ENCODE measurements at places on chromosomes 4 and X. TPM values are rescaled to one million over a fixed set of nuclear protein-coding genes. Genes with fewer than 3 reads are reported as not detected.

EIF2S3 gene
- polyA plus RNA-seq: 300 TPM

GRCh38 chr4:158581161-158581560 lies 59.5 kb downstream of the RXFP1 start:
- DNase-seq: no peak

KLHL13 gene
- polyA plus RNA-seq: 0.82 TPM

DNA sequence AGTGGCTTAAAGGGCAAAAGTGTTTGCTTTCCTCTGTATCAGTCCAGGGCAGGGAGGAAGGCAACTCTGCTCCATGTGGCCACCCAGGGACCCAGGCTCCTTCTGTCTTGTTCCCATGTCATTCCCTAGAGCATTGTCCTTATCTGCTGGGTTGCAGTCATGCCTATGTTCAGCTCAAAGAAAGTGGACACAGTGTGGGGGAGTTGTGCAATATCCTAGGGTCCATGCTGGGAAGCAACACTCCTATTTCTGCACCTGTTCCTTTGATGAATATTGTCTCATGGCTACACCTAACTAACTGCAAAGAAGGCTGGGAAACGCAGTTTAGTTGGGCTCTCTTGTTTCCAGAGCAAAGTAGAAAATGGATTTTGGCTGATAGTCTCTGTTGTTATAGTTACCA lies 107.0 kb upstream of the OTUD4 start:
- no peak for DNase-seq

MED28 gene
- polyA plus RNA-seq: 30.8 TPM

DNA sequence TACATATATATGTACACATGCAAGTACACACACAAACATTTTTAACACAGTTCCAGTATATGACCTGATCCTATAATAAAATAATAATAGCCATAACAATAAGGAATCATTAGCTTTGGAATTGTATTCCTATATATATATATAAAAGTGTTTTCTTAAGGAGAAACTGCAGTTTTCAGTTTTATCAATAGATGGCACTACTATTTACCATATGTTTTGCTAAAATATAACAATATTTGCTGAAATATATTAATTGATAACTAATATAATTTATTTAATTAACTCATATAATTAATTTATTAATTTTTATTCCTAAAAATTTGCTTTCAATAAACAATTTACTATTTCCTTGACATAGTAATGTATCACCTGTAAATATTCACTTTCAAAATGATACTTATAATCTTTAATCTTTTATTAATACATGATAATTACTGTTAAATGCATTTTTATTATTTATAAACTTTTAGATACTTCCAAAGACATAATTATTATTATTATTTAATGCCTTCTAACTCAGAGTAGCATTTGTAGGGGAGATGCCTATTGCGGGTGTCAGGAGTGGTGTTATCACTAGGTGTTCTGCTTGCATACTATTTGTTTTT lies 599.5 kb downstream of the FSTL5 start:
- DNase-seq: peak; percentile 16

FAT1 gene
- 62.8 TPM for polyA plus RNA-seq

TFE3 gene
- 53.8 TPM for polyA plus RNA-seq

DNA sequence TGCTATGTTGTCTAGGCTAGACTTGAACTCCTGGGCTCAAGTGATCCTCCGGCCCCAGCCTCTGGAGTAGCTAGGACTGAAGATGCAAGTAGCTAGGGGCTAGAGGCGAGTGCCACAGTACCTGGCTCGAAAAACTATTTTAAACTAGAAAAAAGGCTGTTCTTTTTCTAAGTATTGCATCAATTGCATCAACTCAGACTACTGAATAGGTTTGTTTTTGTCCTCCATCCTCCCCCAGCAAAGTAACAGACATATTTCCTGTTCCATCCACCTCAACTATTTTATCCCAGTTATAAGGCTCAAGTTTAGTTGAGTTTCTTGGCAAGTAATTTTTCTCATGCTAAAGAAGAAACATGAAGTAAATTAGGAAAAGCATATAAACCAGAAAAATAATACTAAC lies 4.1 kb downstream of the SH3RF1 start:
- DNase-seq: no peak

GRCh38 chr4:40842318-40842717 lies 92.6 kb downstream of the NSUN7 start:
- no peak for DNase-seq

- no peak for DNase-seq
Observed at GRCh38 chrX:65451663-65452062, 82.9 kb downstream of the LAS1L start.

DNA sequence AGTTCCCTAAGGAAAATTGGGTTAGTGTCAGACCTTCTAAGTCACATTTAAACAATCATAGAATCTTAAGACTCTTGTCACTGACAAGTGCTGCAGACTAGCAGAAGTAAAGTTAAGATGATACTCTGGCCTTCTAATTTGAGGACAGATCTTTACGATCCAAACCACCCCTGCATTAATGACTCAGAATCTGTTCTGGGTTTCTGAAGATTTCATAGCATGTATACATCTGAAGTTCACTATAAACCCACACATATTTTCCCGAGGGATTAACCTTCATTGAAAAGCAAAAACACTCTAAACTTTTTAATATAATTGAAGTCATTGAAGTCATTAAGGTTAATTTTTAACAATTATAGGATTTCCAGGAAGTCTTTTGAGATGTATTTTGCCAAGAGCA lies 674.3 kb downstream of the IQCM start:
- DNase-seq: no peak

APLN gene
- polyA plus RNA-seq: 0.75 TPM

- DNase-seq: no peak
Observed at GRCh38 chr4:61662362-61662761, 462.2 kb downstream of the ADGRL3 start.

- DNase-seq: peak; percentile 36
Observed at GRCh38 chr4:18689308-18690115, 668.0 kb upstream of the LCORL start.

SLC25A14 gene
- polyA plus RNA-seq: 21.0 TPM

ETDA gene
- polyA plus RNA-seq: not detected

IDH3G gene
- polyA plus RNA-seq: 58.5 TPM

- DNase-seq: no peak
Observed at GRCh38 chr4:3820016-3820805, 54.0 kb downstream of the ADRA2C start.

DNA sequence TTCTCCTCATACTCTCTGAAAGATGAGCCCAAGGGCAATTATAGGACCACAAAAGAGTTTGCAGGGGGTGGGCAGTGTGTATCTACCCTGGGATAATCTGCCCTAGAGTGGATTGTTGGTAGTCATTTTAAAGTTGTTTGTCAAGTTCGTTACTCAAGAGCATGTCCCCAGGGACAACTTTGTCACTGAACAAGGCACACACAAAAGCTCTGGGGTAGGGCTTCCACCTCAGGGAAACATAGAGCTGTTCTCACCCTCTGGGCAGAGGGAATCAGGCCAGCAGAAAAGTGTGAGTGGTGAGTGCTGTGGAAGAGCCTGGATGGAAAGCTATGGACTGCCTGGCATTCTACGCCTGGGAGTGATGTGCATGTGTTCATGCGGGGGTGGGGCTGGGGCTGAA lies 23.3 kb upstream of the LEF1 start:
- DNase-seq: no peak

FMR1 gene
- 32.6 TPM for polyA plus RNA-seq

GRCh38 chr4:116847616-116848015 lies 237.8 kb downstream of the TRAM1L1 start:
- no peak for DNase-seq

GAGE12H gene
- not detected for polyA plus RNA-seq

TCP11X2 gene
- polyA plus RNA-seq: not detected

DNA sequence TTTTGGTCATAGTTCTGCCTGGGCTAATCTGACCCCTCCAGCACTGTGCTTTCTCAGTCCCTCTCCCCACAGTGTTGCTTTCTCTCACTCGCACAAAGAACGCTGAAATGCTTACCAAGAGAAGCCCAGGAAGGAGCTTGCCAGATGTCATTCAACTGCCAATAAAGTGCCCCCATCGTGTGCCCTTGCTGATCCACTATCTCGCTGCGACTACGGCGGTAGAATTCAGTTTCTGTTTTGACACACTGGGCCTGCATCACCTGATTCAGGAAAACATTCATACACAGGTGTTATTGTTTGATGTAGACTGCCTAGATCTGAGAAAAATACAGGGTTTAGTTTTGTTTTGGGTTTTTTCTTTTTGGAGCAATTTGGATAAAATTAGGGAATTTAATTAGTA lies 121.2 kb downstream of the MANBA start:
- DNase-seq: no peak

SHOX gene
- not detected for polyA plus RNA-seq

DNA sequence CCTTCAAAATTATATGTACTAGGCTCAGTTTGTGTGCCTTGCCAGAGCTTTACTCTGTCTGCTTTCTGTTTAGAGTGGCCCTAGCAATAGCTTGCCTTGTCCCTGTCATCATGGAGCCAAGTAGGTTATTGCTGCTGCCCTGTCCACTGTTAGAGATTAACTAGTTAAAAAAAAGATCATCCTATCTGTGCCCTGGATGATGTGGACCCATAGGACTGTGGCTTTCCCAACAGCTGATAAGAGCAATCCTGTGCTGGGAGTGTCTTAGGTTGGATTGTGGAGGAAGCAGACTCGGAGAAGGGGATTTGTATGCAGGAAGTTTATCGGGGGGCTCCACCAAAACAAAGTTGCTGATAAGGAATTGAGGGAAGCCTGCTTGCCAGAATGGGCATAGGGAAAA lies 23.8 kb downstream of the PPP1R2C start:
- DNase-seq: no peak

DGAT2L6 gene
- not detected for polyA plus RNA-seq

CLGN gene
- polyA plus RNA-seq: 8.9 TPM

DNA sequence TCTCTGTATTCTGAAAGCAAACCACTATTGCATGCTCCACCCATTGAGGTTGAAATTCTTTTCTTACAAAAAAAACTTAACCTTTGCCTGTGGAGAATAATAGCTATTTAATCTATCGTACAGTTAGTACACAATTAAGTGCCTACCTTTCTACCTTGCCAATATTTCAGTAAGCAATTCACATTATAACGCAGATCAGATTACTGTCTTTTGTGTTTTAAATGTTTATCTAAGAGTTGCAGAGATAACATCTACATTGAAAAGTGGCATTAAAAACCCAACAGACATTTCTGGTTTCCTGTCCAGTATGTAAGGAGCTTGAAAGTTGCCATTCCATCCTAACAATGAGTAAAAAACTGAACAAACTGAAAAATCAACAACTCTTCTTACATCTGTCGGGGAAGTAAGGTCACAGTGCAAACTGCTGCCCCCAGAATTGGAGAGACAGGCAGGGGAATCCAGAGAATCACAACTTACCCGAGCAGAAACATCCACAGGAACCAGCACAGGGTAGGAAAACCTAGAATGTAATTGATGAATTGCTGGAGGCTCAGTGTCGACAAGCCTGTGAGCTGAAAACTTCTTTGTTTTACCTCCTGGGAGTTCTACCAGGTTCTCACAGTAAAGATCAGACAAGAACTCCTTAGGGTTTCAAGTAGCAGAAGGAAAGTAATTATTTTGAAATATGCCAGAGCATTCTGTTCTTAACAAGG lies 27.3 kb upstream of the ACSL4 start:
- DNase-seq: no peak

DNA sequence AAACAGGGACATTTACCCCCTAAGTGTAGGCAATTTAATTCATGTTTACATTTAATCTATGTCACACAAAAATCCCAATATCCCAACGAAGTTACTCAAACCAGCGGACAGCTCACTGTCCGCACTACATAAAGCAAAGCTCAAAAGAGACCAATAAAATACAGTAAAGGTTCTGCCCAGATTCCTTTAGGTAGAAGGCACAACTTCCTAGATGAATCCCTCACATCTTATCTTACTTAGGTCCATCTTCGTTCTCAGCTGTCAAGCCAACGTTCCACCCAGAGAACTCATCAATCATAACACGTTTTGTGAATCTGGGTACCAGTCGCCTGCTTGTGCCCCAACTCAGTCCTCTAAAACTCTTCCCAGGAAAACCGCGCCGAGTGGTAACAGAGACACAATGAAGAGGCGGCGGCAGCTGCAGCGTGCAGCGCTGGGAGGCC lies 1.7 kb downstream of the HNRNPDL start:
- DNase-seq: no peak

GRCh38 chr4:97073194-97073593 lies 1070.1 kb downstream of the STPG2 start:
- DNase-seq: no peak

- no peak for DNase-seq
Observed at GRCh38 chr4:166017804-166018203, 144.8 kb downstream of the TLL1 start.

HMX1 gene
- not detected for polyA plus RNA-seq

DNA sequence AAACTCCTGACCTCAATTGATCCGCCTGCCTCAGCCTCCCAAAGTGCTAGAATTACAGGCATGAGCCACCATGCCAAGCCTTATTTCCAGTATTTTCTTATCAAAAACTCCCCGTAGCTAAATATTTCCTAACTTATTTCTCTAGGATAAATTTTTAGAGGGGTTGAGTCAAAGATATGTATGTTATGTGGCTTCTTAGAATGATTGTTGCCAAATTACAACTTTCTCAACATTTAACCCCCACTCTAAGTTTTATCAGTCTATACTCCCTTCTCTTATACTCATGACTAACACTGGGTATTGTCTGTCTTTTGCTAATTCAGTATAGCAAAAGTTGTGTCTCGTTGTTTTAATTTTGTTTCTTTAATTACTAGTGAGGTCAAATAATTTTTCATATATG lies 187.7 kb upstream of the LNX1 start:
- DNase-seq: no peak

NSUN7 gene
- 0.59 TPM for polyA plus RNA-seq

Data from A549 (cell line).